ENCODE measurements at places on chromosomes 2 and 18.

- DNase-seq: no peak
Observed at GRCh38 chr2:42135381-42136312, 33.5 kb upstream of the EML4 start.

- no peak for DNase-seq
Observed at GRCh38 chr2:205403244-205403825, 279.0 kb upstream of the NRP2 start.

- no peak for DNase-seq
Observed at GRCh38 chr2:64380853-64381527, 73.0 kb upstream of the LGALSL start.

GRCh38 chr2:12074126-12074844, 327.9 kb downstream of the LPIN1 start:
- DNase-seq: no peak

DNA sequence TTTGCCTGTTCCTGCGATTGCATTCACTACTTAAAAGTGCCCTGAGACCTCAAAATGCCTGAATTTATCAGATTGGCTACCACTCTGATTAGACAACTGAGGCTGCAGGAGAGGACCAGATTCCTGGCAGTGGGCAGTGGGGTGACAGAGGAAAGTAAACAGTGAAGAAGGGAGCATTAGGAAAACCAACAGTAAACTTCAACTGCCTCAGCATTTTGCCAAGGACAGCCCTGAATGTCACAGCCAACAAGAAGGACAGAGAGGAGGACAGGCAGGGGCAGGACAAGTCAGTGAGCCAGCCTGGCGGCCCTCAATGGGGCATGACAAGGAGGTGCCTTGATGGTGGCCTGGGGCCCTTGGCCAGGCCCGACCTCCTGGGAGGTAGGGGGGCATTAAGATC, 24.3 kb downstream of the ACMSD start:
- no peak for DNase-seq

- DNase-seq: no peak
Observed at GRCh38 chr2:149661844-149662243, 74.3 kb upstream of the MMADHC start.

DNA sequence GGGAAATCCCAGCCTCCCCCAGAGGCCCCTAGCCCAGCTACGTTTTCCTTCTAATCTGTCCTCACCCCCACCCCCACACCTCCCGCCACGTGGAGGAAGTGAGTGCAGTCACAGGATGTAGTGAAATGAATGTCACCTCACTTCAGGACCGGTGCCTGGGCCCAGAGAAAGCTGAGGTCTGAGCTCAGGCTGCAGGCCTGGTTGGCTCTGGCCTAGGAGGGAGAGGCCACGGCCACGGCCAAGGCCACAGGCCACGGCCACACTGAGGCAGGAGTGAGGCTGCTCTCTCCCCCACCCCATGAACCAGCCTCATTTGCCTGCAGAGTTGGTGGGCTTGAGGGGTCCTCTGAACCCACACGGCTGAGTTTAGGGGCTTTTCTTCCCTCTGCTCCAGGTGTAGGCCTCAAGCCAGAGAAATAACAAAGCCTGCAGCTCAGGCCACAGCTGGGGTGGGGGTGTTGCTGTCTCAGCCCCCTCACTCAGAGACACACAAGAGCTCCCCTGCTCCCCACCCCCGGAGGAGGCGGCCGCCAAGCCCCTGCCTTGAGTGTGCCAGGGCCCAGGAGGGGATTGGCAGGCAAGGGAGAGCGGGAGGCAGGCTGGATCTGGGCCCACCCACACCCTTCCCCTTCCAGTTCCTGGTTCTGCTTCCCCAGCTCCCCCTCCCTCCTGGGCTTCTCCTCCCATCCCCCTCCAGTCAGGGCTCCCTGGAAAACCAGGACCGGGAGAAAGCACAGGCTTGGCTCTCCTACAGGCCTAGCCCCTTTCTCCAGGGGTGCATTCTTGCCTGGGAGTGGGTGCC, 27.0 kb downstream of the DNMT3A start:
- peak; percentile 47 for DNase-seq

GRCh38 chr2:101401906-101402305, 14.6 kb upstream of the CREG2 start:
- no peak for DNase-seq

GRCh38 chr2:21260311-21260710, 136.5 kb downstream of the TDRD15 start:
- no peak for DNase-seq

DNA sequence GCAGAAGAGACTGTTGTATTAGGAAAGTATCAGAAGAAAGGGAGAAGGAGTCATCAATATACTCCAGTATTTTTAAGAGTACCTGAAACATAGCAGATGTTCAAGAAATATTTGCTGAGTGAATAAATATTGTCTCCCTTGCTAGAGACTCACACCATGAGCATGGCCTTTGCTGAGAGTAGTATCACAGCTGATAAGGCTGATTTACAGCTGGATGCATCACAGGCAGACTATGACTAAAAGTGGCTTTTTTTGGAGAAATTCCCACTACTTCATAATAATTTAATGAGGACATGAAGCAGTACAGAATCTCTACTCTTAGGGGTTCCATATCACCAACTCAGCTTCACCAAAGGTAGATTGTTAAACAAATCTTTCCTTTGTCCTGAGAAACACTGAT, 373.3 kb downstream of the RBM43 start:
- DNase-seq: no peak

GRCh38 chr2:226176283-226176984, 623.2 kb downstream of the IRS1 start:
- DNase-seq: no peak

GRCh38 chr2:18740474-18740881, 151.1 kb upstream of the NT5C1B start:
- DNase-seq: no peak

- DNase-seq: no peak
Observed at GRCh38 chr18:22871809-22872525, 61.2 kb upstream of the RBBP8 start.

GRCh38 chr2:241116606-241117560, 14.8 kb upstream of the MTERF4 start:
- DNase-seq: no peak

DNA sequence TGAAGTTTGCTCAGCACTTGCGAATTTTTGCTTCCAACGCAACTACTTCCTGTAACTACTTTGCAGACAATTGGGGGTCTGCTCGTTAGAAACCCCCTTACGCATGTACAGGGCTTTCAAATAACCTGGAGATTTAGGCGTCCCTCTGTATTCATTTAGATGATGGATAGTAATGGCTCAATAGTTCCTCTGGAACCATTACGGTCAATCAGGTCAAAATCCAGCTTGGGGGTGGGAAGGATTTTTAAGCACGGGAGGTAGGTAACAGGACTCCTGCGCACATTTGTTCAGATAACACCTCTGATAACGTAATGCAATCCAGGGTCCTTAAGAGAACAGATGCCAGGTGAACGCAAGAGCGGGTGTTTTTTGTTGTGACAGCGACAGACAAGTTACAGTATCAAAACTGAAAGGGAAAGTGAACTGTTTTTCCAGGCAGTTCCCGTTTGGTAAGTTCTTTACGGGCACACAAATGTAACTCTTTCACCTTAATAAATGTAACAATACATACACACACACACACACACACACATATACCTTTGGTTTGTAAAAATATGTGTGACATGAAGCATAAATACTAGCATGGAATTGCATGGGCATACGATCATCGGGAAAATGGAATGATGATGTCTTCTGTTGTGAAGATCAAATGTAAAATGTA, 3.8 kb upstream of the OSR1 start:
- no peak for DNase-seq

- no peak for DNase-seq
Observed at GRCh38 chr2:69175790-69176715, 163.1 kb downstream of the ANTXR1 start.

- DNase-seq: no peak
Observed at GRCh38 chr18:76455003-76455676, 39.9 kb downstream of the ZNF516 start.

GRCh38 chr2:133652398-133652797, 84.1 kb upstream of the NCKAP5 start:
- DNase-seq: no peak

- DNase-seq: no peak
Observed at GRCh38 chr2:196604196-196604595, 35.3 kb upstream of the CCDC150 start.

- no peak for DNase-seq
Observed at GRCh38 chr2:171482308-171482707, 40.0 kb upstream of the CYBRD1 start.

- no peak for DNase-seq
Observed at GRCh38 chr18:37270038-37270665, 295.4 kb downstream of the CELF4 start.

DNA sequence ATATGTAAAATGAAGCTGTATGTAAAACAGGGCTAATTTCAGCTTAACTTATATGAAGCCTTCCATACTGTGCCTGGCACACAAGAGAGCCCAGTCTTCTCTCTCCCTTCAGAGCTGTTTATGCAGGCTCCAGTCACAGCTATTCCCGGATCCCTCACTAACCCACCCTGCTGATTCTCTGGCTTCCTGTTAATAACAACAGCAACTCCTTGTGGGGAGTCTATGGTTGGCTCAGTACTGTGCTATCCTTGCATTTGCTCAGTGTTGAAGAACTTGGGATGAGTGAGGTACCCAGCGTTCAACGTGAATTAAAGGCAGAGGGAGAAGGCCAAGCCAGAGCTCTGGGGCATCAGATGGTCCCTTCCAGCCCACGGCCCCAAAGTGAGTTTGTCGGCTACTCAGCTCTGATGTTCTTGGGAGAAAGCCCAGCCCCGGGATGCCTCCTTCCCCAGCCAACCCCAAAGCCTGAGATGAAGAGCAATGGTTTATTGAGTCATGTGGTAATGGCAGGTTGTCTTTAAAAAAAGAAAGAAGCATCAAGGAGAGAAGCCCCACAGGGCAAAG, 43.2 kb downstream of the PSD4 start:
- no peak for DNase-seq

DNA sequence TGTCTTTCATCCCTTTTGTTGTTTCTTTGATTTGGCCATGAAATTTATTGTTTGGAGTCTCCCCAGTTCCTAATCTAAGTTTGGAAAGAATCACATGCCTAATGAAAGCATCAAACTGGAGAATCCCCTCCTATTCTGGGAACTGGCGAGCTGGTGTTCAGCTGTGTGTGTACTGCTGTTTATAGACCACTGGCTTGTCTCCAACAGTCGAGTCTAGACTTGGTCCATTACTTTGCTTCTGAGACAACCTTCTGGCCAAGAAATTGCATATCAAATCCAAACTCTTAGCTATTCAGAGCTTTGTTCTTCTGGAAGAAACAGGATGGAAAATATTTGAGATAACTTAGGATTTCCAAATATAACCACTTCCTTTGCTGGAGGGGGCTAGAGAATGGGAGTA, 111.5 kb upstream of the THSD7B start:
- no peak for DNase-seq

DNA sequence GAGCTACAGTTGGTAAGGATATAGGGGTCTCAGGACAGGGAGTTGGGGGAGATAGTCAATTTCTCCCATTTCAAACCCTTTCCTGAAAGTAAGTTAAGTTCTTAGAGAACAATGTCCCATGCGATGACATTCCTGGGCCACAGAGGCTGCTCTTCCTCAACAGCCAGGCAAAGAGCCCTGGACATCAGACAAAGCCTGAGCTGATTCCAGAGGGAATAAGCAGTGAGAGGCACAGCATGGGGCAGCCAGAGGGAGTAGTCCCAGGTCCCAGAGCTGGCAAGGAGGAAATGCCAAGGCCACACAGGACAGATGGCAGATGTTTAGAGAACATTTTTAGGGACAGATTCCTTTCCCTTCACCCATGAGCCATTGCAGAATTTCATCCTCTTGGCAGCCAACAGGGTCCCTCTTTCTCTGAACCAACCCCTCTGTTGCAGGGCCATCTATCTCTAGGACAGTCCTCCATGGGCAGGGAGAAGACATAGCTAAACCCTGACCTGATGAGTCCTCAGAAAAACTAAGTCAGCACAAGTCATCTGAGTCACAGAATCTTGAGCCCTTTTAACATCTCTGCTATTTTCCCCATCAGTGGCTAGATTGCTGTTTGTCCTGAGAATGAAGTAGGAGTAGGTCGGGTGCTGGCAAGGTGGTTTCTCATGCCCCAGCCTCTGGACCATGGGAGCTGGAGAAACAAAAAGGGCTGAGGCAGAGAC, 81.6 kb upstream of the STPG4 start:
- DNase-seq: no peak

GRCh38 chr2:146458585-146458984, 1386.2 kb upstream of the ACVR2A start:
- DNase-seq: no peak

DNA sequence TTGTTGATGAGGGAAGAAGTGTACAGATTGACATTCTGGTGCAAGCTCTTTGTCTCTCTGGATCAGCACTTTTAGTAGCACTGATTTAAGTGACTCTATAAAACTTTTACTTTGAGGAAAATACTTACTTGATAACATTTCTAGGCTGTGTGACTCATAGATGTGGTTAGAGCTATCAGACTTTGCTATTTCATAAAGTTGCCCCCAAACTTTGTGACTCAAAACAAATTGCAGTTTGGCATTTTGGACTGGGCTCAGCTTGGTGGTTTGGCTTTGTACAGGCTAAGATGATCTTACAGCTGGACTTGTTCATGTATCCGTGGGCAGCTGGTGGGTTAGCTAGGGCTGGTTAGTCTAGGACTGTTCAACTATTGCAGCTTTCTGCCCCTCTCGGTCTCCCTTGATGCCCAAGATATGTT, 42.1 kb upstream of the GLS start:
- no peak for DNase-seq

DNA sequence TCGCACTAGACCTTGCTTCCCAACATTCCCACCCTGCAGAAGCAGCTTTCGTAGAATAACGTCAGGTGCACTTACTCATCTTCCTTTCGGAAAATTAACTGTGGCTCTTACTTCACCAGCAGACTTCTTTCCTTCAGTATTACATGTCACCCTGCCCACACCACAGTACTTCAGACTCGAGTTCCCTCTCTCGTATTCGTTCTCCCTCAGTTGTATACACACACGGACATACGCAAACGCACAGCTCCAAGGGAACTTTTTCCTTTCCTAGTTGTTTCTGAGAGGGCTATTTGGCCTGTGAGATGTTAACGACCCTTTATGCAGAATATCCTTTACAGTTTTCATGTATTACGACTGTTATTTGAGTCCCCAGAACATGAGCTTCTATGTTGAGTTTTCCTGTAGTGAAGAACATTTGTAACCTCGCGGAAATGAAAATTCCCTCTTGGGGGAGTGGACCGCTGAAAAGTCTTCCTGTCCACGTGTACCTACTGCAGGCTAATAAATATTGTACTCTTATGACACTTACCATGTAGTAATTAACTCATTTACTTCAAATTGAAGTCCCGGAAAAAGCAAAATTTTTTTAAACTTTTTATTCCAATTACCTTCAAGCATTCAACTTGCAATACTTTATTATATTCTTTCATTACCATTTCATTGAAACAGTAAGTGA, 908 bp downstream of the ERLEC1 start:
- no peak for DNase-seq

- DNase-seq: no peak
Observed at GRCh38 chr2:53450923-53451322, 316.7 kb upstream of the CHAC2 start.

- DNase-seq: no peak
Observed at GRCh38 chr2:191927991-191928390, 81.1 kb upstream of the CAVIN2 start.
